ENCODE measurements at places on chromosomes 1 and 21. TPM values are rescaled to one million over a fixed set of nuclear protein-coding genes. Genes with fewer than 3 reads are reported as not detected.

Gene FAM72D
- total RNA-seq: not detected

Gene CNIH3
- total RNA-seq: 0.76 TPM

Gene GSTM3
- 109 TPM for total RNA-seq

Gene SV2A
- 0.68 TPM for total RNA-seq

Gene TMEM269
- 0.09 TPM for total RNA-seq

Gene DCDC2B
- not detected for total RNA-seq

Gene OTUD7B
- 34.4 TPM for total RNA-seq

Gene RGS16
- total RNA-seq: 1.0 TPM

Gene FMO5
- 21.7 TPM for total RNA-seq

GRCh38 chr1:6185635-6186382 is 5.7 kb upstream of the CHD5 start:
- DNase-seq: no peak
- H3K4me3 ChIP-seq: no peak overlapping the region
- H3K27ac ChIP-seq: no peak overlapping the region
- peaks cover 5% of the 10 kb centered on the region for H3K4me1 ChIP-seq

DNA sequence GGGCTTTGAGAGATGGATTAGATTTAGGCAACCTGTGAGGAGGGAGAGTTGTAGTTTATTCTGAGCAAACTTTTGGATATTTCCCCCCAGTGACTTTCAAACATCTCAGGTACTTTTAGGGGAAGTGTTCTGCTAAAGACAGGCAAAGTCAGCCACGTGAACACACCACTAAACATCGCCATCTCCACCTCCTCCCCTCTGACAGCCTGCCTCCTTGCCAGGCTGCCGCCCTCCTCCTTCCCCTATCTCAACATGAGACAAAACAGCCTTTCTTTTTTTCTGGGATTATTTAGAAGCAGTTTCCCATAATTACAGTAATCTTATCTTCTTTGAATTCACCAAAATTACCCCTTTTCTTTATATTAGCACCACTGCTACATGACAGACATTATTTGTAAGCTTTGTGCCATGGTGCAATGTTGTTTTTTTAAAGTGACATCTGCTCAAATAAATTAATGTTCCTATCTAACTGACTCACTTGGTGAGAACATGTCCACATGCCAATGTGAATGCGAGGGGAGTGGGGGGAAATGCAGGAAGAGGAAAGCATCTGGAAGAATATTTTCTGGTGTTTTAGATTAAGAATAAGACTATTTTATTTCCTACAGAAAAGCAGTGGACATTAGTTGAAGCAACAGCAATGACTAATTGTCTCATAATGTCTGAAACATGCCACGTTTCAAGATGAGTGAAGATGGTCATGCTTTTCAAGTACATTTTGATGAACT is 147.8 kb upstream of the ATP1B1 start:
- no peaks in the 10 kb centered on the region for H3K27me3 ChIP-seq
- no peak overlapping the region for H3K4me3 ChIP-seq
- H3K27ac ChIP-seq: no peak overlapping the region
- no peaks in the 10 kb centered on the region for H3K36me3 ChIP-seq
- DNase-seq: no peak
- H3K4me1 ChIP-seq: no peaks in the 10 kb centered on the region

DNA sequence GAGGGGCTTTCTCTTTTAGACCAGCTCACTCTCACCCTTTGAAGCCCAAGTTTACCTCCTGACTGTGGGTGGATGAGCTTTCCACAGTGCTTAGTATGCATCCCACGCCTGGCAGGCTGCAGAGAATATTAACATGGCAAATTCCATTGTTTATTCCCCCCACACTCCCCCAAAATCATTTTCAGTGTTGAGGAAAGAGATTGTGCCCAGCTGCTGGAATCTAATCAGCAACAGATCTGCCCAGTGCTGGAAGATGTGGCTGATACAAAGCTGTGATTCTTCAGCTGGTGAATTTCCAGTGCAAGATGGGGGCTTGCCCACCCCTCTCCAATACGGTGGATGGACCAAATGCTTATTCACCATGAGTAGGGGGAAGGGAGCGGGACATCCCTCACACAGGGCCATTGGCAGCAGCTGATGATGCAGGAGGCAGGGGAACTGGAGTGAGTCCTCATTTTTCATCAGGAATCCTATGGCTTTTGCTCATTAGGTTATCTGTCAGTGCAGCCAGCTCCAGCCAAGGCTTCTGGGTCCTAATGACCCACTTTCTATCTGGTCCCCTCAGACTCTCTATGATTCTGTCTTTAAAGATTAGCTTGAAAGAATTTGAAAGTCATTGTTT is 39.7 kb upstream of the KCNA3 start:
- DNase-seq: no peak
- H3K27ac ChIP-seq: no peak overlapping the region
- no peak overlapping the region for H3K4me3 ChIP-seq
- no peaks in the 10 kb centered on the region for H3K4me1 ChIP-seq
- H3K27me3 ChIP-seq: no peaks in the 10 kb centered on the region

GRCh38 chr1:22736501-22737080 is 26.0 kb downstream of the EPHB2 start:
- no peak for DNase-seq
- H3K27ac ChIP-seq: no peak overlapping the region
- no peaks in the 10 kb centered on the region for H3K4me1 ChIP-seq
- no peak overlapping the region for H3K4me3 ChIP-seq

DNA sequence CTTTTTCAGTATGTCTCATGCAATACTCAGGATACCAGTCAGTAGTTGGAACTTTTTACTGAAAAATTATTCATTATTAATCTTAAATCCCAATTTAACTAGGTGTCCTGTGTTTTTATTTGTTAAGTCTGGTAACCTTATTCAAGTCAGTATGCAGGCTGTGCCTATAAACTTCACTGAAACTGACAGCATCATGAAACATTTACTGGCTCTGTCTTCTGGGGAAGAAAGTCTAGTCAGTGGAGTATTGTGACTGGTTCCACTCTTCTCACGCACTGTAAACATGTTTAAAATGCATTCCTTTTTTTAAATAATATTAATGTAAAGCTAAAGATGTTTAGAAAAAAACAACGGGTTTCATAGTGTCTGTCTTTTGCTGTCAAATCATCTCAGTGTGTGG is 739.7 kb downstream of the LTN1 start:
- H3K27ac ChIP-seq: no peak overlapping the region
- no peak for DNase-seq
- no peaks in the 10 kb centered on the region for H3K36me3 ChIP-seq
- H3K4me1 ChIP-seq: peaks cover 4% of the 10 kb centered on the region
- no peaks in the 10 kb centered on the region for H3K27me3 ChIP-seq

GRCh38 chr1:41380979-41381691 is 19.9 kb downstream of the FOXO6 start:
- H3K4me1 ChIP-seq: peaks cover 40% of the 10 kb centered on the region
- H3K4me3 ChIP-seq: peak overlapping the region; percentile 61
- no peaks in the 10 kb centered on the region for H3K27me3 ChIP-seq
- peak; percentile 66 for DNase-seq

- no peaks in the 10 kb centered on the region for H3K36me3 ChIP-seq
- H3K27me3 ChIP-seq: no peaks in the 10 kb centered on the region
- no peaks in the 10 kb centered on the region for H3K4me1 ChIP-seq
- no peak overlapping the region for H3K4me3 ChIP-seq
These were observed 17.5 kb downstream of the B3GALT5 start for GRCh38 chr21:39630191-39630591.

DNA sequence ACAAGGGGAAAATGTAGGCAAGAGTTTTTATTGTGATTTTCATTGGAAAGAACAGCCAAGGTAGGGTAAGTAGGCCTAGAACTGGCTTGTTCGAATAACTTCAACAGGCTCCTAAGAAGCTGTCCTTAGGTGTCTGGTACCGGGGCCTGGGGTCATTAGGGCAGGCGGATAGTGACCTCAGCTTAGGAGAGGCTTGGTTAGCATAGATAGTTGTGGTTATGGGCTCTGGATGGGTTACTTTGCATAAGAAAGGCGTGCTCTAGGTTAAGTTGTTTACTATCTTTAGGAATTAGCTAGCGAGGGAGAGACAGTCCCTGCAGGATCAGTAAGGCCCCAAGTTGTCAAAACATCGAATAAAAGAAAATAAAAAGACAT is 20.7 kb upstream of the HPCAL4 start:
- no peaks in the 10 kb centered on the region for H3K4me1 ChIP-seq
- H3K4me3 ChIP-seq: no peak overlapping the region
- H3K27me3 ChIP-seq: peaks cover 19% of the 10 kb centered on the region
- no peaks in the 10 kb centered on the region for H3K36me3 ChIP-seq

DNA sequence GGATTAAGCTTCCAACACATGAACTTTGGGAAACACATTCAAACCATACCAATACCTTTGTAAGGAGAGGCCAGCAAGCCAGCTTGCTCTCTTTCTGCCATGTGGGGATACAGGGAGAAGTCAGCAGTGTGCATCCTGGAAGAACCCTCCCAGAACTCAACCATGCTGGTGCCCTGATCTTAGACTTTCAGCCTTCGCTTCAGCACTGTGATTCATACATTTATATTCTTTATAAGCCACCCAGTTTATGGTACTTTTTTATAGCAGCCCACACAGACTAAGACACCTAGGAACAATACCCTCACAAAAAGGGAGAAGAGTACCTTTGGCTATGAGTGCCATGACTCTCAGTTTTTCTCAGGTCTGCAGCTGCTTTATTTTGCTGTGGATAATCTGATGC is 35.9 kb downstream of the C1orf87 start:
- no peaks in the 10 kb centered on the region for H3K27me3 ChIP-seq
- H3K36me3 ChIP-seq: no peaks in the 10 kb centered on the region
- DNase-seq: no peak
- H3K4me3 ChIP-seq: no peak overlapping the region

DNA sequence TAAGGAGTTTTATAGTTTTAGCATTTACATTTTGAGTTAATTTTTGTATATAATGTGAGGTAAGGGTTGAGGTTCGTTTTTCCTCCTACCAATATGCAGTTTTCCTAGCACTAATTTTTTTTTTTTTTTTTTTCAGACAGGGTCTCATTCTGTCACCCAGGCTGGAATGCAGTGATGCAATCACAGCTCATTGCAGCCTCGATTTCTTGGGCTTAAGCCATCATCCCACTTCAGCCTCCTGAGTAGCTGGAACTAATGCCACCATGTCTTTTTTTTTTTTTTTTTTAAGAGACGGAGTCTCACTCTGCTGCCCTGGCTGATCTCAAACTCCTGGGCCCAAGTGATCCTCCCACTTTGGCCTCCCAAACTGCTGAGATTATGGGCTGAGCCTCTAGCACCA is 2.5 kb upstream of the UBASH3A start:
- peaks cover 3% of the 10 kb centered on the region for H3K27me3 ChIP-seq
- no peak overlapping the region for H3K4me3 ChIP-seq
- DNase-seq: no peak
- no peaks in the 10 kb centered on the region for H3K36me3 ChIP-seq

DNA sequence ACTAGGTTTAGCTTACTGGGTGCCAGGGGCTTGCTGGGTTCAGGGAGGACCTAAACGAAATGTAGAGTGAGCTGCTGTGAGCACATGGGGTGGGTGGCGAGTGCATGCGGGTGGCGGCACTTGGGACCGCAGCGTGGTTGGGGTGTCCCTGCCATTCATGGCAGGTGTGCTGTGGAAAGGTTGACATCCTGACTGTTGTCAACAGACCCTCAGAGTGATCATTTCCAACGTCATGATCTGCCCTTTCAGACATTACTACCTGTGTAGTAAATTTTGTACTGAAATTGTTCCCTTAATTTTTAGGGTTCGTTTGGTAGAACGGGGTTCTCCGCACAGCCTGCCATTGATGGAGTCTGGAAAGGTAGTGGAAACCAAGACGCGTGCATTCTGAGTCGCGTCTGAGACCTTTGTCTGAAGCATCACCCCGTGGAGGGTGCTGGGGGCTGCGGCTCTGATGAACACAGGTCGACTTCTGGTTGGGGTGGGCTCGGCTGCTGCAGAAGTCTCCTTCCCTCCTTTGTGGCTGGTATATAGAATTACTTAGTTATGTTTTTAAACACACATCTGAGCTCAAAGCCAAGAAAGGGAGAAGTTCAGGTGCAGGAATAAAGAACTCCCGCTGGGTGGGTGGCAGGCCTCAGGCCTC is 43.3 kb downstream of the S100B start:
- no peaks in the 10 kb centered on the region for H3K36me3 ChIP-seq
- peaks cover 20% of the 10 kb centered on the region for H3K4me1 ChIP-seq
- DNase-seq: no peak
- no peak overlapping the region for H3K4me3 ChIP-seq

DNA sequence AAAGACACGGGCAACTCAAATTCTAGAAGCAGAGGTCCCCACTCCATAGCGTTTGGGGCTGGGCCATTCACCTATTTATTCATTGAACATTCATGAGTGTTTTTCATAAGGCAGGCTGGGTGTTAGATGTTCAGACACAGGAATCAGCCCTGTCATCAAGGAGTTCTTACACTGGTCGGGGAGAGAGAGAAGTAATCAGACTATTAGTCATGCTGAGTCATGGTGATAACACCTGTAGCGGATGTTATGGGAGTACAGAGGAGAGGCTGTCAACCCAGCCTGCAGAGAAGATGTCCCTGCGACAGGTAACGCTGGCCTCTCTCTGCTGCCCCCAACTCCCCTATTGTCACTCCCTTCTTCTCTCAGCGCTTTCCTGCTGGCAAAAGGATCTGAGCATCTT is 17.2 kb downstream of the LY9 start:
- H3K36me3 ChIP-seq: no peaks in the 10 kb centered on the region
- no peak overlapping the region for H3K27ac ChIP-seq
- H3K27me3 ChIP-seq: peaks cover 8% of the 10 kb centered on the region
- DNase-seq: no peak

DNA sequence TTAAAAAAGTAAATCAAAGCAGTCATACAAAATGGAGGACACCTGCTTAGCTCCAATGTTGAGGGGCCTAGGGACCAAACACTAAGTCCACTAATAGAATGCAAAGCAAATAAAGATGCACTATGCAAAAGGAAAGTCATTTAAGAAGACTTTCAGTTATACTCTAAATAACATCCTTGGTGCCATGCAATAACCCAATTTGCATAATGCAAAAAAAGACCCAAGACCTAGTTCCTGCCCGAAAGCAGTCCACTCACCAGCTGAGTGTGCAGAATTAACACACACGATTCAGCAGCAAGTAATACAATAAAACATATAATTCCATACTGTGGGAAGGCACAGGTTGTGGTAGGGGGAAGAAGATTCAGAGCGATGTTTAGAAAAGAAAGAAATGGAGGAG is 101.8 kb downstream of the TGFBR3 start:
- no peak for DNase-seq
- H3K36me3 ChIP-seq: no peaks in the 10 kb centered on the region
- H3K4me3 ChIP-seq: no peak overlapping the region
- no peaks in the 10 kb centered on the region for H3K27me3 ChIP-seq
- no peak overlapping the region for H3K27ac ChIP-seq

GRCh38 chr1:67407498-67407897 is 22.7 kb downstream of the SERBP1 start:
- H3K36me3 ChIP-seq: peaks cover 35% of the 10 kb centered on the region
- peaks cover 12% of the 10 kb centered on the region for H3K4me1 ChIP-seq
- no peaks in the 10 kb centered on the region for H3K27me3 ChIP-seq

DNA sequence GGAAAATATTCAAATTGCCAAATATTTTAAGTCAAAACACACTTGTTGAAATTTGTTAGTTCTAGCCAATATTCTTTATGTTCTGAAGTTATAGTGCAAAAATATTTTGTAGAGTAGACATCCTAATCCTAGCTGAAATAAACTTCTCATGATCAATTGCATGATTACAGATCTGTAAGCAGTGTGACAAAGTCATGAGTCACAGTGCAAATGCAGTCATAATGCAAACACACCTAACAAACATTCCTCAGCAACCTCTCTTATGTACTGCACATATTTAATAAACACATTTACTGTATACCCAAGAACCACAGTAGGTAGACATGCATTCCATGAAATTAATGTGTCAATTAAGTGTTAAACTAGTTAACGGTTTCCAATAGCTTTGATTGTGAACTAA is 1857.4 kb downstream of the NCAM2 start:
- no peak for DNase-seq
- H3K27me3 ChIP-seq: no peaks in the 10 kb centered on the region
- no peaks in the 10 kb centered on the region for H3K36me3 ChIP-seq
- H3K27ac ChIP-seq: no peak overlapping the region
